Putamen (tissue), 1 donor: ENCODE measurements at places on chromosomes 3 and 15.

- no peak for DNase-seq
Observed at GRCh38 chr3:97970956-97971620, 1.1 kb downstream of the RIOX2 start.

GRCh38 chr3:113245761-113246161 is 34.4 kb downstream of the BOC start:
- DNase-seq: no peak

DNA sequence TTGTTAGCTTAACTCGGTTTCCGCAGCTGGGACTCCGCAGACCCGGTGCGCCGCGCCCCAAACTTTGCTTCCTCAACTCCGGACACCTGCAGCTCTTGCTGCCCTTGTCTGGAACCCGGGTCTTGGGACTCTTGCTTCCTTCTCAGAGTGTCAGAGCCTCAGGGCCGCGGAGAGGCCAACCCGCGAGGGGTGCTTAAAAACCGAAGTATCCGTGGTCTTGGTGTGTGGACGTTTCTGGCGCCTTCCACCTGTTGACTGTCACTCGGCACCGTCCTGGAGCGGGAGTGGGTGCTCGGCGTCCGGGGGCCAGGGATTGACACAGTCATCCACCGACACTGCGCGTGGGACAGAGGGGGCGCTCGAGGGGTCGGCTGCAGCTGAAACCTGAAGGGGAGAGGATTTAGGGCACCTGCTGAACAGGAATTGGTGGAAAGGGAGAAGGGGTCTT is 386 bp downstream of the SQOR start:
- DNase-seq: no peak

- DNase-seq: no peak
Observed at GRCh38 chr3:149701206-149701976, 43.6 kb upstream of the WWTR1 start.

GRCh38 chr15:65937476-65937875 is 68.2 kb downstream of the RAB11A start:
- peak; percentile 40 for DNase-seq

DNA sequence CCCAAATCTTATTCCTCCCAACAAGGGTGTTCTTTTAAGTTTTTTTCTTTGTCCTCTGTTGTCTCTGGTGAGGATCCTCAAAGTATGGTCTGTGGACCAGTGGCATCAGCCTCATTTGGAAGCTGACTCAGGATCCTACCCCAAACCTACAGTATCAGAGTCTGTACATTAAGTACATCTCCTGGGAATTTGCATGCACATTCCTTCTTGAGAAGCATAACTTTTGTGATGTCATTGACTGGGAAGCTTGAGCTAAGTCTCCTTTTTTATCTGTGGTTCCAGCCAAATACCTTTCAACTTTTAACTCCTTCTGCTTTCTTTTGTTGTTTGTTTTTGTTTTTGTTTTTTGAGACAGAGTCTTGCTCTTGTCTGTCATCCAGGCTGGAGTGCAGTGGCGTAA is 40.5 kb downstream of the ARMC8 start:
- no peak for DNase-seq

DNA sequence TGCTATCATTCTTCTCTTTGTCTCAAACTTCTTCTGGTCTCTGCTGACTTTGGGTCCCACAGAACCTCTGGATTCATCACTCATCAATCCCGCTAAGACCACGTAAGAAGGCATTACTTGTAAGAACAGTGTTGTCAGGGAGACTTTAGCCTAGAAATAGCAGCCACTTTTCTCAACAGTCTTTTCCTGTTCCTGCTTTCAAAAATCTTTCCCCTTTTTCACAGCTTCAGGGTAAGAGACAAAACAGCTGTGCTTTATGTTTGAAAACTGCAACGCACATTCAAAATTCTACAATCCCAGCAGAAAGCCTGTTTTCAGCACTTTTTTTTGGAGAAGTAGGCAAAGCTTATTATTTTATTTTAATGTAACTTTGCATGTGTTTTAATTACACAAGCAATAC is 42.0 kb upstream of the FAM98B start:
- no peak for DNase-seq

GRCh38 chr3:60023189-60023588 is 973.4 kb upstream of the CFAP20DC start:
- DNase-seq: no peak

- no peak for DNase-seq
Observed at GRCh38 chr3:169668072-169668956, 4.8 kb upstream of the MECOM start.

GRCh38 chr3:120559242-120560061 is 36.7 kb upstream of the NDUFB4 start:
- no peak for DNase-seq

DNA sequence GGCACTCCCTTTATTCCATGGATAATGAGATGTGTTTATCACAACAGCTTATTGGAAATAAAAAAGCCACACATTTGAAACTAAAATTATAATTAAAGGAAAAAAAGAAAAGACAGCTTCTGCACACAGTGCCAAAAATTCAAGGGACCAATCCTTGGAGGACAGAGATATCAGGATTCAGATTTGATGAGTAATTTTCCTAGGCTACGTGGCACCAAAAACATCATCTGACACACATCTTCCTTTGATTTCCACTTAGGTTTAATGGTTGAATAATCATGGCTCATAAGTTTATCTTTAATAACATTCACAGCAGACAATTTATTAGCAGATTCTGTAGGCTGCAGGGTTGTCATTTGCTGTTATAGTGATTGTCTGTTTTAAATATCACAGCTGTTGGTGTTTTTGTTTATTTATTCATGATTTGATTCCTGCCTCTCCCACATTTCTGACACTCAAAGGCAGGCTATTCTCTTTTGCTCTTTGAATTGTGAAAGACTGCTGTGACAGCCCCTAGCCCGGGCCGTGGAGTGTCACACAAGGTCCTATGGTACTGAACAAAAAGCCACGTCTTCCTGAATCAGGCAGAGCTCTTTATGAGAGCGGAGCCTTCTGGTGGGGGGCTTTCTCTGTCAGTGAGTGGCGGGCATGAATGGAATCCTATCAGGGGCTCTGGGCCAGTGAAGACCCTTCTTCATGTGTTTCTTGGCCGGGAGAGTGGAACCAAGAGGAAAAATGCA is 708.5 kb downstream of the SQOR start:
- DNase-seq: peak; percentile 2

GRCh38 chr15:31932576-31932975 is 97.7 kb upstream of the CHRNA7 start:
- DNase-seq: no peak

DNA sequence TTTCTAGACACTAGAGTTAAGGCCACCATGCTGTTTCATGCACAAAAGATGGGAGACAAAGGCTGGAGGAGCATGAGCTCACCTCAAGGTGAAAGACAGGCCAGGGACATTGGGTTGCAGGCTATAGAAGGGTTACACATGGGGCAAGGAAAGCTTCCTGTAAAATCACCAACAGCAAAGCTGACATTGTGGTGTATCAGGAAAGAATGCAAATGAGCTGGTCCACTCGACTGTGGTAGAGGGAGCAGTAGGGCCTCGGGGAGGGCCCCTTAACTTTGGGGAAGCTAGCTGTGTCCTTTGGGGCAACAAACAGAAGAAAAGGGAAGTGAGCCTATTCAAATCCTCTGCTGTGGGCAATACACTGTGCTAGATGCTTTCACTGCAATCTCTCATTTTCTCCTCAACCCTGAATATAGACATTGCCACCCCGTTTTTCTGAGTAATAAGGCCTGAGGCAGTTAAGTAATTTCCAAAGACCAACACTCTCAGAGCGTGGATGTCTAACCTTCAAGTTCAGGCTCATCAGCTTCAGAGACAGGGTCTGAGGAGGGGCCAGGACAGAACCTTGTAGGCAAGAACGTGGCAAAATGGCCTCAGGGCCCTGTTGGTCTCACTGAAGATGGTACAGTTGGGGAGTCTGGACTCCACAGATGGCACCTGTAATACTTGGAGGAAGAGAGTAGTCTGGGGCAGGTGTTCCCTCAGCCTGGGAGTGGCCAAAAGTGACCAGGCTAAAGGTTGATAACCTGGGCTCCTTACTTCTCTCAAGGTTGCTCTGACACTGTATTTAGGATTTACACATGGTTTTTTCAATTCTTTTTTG is 24.1 kb downstream of the CX3CR1 start:
- DNase-seq: peak; percentile 47
